ENCODE measurements at places on chromosomes 16 and 17.

GRCh38 chr16:78695391-78695790 lies 595.9 kb downstream of the WWOX start:
- DNase-seq = no peak

GRCh38 chr16:31077592-31078396 lies 3.6 kb downstream of the ZNF646 start:
- no peak for DNase-seq

DNA sequence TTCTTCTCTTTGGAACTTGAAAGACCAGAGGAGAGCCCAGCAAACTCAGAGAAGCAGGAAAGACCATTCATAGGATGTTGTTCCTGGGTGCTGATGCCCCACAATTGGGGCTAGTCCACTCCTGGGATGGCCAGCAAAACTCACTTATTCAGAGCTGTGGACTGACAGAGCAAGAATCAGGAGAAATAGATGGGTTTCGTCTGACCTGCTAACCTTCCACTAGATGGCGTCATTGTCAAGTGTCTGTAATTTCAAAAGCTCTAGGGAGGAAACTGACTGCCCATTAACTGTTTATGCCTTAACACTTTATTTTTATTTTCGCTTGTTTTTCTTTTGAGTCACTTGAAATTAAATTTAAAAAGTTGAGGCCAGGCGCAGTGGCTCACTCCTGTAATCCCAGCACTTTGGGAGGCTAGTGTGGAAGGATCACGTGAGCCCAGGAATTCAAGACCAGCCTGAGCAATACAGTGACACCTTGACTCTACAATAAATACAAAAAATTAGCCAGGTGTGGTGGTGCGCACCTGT lies 28.7 kb upstream of the MILR1 start:
- peak; percentile 86 for DNase-seq

GRCh38 chr17:44177640-44178039 lies 7.1 kb downstream of the ASB16 start:
- no peak for DNase-seq

- DNase-seq = no peak
These were observed 483.1 kb upstream of the ZFHX3 start for GRCh38 chr16:73531021-73531420.

GRCh38 chr16:48113471-48113870 lies 42.3 kb downstream of the ABCC12 start:
- DNase-seq = no peak

GRCh38 chr17:70139449-70139993 lies 29.8 kb upstream of the KCNJ2 start:
- DNase-seq = no peak

DNA sequence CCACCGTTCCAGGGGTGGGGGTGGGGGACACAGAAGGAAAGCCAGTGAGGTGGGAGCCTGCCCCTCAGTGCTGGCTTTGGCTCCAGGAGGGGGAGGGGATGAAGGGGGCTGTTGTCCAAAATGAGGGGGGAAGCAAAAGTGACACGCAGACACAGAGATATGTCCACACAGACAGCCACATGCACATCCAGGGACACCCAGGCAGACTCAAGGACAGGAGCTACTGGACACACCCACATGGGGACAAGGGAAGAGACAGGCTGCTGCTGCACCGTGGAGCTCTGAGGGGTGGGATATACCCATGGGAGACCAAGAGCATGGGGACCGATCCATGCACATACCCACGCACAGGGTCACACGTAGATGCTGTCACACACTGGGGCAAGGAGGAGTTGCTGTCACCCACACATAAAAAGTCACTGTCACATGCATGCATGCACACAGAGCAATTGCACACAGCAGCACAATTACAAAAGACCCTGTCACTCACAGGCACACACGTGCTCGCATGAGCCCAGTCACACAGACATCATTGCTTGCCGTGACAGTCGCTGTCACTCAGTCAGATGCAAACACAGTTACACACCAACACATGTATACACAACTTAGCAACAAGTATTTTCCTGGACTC lies 1.3 kb downstream of the THRA start:
- no peak for DNase-seq

DNA sequence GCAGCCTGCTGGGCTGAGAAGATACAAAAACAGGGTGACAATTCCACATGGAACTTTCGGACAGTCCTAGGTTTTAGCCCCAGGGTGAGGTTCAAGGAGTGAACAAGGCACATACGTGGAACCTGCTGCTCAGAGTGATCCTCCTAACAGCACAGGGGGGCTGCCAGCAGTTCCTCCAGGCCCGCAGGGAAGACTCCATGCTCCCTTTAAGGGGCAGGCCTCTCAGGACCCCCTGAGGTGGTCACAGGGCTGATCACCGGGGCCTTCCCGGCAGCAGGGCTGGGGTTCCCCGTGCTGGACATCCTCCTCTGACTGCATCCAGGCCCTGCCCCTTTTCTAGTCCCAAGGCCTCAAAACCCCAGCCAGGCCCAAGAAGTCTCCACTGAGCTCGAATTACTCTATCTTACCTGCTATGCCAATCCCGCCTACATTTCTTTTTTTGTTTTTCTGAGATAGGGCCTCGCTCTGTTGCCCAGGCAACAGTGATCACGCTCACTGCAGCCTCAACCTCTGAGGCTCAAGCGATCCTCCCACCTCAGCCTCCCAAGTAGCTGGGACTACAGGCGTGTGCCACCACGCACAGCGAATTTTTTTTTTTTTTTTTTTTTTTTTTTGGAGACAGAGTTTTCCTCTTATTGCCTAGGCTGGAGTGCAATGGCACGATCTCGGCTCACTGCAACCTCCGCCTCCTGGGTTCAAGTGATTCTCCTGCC lies 10.4 kb downstream of the CANT1 start:
- no peak for DNase-seq

DNA sequence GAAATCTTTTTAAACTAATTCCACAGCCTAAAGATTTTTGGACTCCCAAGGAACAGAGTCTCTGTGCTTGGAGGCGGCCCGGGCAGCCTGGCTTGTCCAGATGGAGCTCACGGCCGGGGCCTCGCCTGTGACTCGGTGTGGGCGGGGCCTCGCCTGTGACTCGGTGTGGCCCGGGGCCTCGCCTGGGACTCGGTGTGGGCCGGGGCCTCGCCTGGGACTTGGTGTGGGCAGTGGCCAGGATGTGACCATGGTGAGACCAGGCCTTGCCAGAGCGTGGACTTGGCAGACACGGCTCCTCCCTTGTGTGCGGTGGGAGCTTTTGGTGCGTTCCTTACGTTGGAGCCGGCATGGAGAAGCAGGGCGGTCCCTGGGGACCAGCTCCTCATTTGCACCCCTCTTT lies 92.3 kb downstream of the METRNL start:
- no peak for DNase-seq

DNA sequence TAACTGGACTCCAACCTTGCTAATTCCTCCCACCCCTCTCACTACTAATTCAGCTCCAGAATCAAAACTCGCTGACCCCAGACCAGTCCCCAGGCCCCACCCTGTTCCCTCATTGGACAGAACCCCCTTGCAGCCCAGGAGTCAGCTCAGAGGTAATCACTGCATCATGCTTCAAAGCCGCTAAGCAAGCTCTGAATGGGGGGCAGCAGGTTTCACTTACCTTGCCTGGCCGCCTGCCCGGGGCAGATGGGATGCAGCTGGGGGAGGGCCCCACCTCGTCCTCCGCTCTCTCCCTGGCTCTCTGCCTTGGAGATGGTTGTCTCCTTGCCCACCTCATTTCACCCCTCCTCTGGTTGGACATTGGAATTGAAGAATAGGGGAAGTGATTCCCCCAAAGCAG lies 4.8 kb upstream of the NGFR start:
- DNase-seq = no peak

GRCh38 chr16:81661082-81661481 lies 118.0 kb upstream of the PLCG2 start:
- no peak for DNase-seq

GRCh38 chr17:77746896-77747554 lies 211.5 kb upstream of the TNRC6C start:
- no peak for DNase-seq

GRCh38 chr17:57662644-57663308 lies 82.3 kb downstream of the CCDC182 start:
- DNase-seq = peak; percentile 88

- DNase-seq = no peak
These were observed 595.2 kb downstream of the TOX3 start for GRCh38 chr16:51951668-51952298.

- DNase-seq = no peak
These were observed 10.6 kb downstream of the TNFAIP1 start for GRCh38 chr17:28346199-28346580.

DNA sequence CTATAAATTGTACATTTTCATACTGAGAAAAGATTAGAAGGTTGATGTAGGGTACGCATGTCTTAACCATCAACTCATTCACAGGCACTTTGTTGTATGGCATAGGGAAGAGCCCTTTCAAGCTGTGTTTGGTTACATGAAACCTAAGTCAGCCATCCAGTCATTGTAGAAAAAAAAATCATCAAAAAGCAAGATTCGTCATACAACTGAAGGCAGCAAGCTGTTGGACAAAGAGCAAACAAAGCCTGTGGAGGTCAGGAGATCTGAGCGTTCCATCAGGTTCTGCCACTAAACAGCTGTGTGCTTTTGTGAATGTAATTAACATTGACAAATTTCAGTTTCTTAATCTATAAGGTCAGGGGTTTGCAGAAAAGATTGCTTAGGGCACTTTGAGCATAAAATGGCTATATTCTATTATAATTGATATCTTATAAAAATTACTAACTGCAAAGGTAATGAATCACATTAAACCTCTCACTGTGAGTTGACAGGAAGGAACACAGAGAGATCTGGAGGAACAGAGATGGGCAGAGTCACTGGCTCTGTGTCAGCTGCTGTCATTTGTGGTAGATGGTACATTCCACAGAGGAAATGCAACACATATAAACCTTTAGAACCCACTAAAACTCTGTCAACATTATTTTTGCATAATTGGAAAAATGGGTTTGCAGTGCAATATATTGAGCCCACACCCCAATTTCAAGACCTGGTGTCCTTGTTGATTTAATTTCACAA lies 66.3 kb upstream of the MYOCD start:
- DNase-seq = no peak

DNA sequence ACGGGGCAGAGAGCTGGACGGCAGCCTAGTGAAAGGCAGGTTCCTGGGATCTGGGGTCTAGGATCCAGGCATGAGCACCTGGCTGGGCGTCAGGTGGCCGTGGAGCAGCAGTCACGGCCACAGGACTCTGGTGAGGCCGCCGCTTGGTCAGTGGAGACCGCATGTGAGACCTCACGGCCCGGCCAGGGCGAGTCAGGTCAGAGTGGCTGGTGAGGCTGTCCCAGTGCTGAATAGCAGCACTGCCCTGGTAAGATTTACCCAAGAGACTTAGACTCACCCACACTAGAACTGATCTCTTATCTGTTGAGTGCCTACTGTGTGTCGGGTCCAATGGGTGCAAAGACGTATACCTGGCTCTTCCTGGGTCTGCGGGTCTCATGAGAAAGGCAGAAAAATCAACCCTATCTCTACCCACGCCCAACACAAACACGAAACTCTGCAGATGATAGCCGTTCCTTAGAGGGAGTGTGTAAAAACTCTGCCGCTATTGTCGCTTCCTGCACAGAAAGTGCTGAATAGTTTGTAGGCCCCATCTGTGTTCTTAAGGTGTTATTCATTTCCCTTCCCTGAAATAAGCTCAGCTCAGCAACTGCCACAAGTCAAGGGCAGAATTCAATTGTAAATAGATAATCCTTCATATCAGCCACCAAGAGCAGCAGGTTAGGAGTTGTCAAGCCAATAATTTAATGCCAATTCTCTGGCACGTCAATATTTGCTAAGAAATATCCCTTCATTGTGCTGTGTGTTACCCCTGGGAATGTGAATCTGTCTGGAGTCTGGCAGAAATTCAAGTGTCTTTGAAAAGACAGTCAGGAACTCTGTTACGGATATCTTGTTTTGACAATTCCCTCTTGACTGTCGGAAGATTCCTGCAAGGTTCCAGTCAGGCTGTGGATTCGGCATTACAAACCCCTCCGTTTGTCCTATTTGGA lies 240.0 kb downstream of the NTN1 start:
- no peak for DNase-seq

GRCh38 chr17:74146196-74146595 lies 57.3 kb upstream of the RPL38 start:
- DNase-seq = no peak

GRCh38 chr17:81436294-81436849 lies 41.1 kb downstream of the BAHCC1 start:
- no peak for DNase-seq

GRCh38 chr16:56841659-56842058 lies 23.3 kb upstream of the SLC12A3 start:
- no peak for DNase-seq

DNA sequence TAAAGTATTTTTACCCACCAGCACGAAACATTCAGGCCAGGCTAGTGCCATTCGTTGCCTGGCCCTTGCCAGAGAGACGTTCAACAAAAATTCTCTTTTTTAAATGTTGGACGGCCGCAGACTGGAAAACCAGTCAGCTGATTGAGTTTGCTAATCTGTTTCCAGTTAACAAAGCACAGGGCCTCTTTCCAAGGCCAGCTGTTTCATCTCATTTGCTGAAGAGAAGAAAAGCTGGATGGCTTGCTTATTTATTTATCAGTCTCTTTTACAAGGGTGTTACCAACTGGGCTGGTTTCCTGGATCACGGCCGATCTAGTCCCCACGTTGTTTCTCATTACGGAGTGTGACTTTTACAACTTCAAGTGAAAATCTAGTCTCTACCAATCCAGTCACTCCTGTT lies 418.7 kb upstream of the DYNLRB2 start:
- no peak for DNase-seq

GRCh38 chr16:88415381-88415705 lies 32.6 kb downstream of the ZNF469 start:
- DNase-seq = no peak

DNA sequence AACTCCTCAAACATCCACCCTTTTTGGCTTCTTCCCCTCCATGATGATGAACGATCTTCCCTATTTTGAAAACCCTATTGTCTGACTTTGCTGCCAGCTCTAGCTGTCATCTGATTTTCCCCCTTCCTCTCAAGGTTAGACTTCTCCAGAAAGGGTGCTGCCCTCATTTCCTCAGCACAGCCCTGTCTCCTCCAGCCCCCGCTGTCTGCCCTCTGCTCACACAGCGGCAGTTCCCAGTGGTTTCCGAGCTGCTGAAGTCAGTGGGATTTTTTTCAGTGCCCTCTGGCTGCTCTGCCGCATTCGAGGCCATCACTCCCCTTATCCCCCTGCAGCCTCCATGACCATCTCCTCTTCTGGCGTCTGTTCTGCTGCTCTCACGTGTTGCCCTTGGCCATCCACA lies 26.6 kb upstream of the C17orf107 start:
- DNase-seq = no peak
